ENCODE measurements at places on chromosomes 5 and 9.

DNA sequence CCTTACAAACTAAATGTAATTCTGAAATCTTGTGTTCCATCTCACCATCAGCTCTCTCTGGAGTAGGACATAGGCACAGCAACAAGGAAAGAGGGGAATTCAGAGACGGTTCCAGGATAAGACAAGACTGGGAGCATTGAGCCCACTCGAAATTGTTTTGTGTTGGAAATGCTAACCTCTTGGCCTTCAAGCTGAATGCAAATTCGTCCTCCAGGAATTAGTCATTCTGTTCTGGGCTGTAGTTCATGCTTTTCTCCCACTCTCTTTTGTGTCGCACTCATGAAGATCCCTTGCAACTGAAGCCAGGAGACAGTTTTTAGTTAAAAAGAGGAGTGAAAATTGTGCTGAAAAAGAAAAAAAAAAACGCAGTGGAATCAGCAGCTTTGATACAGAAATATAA is 121.7 kb upstream of the SEMA6A start:
- no peak for DNase-seq

DNA sequence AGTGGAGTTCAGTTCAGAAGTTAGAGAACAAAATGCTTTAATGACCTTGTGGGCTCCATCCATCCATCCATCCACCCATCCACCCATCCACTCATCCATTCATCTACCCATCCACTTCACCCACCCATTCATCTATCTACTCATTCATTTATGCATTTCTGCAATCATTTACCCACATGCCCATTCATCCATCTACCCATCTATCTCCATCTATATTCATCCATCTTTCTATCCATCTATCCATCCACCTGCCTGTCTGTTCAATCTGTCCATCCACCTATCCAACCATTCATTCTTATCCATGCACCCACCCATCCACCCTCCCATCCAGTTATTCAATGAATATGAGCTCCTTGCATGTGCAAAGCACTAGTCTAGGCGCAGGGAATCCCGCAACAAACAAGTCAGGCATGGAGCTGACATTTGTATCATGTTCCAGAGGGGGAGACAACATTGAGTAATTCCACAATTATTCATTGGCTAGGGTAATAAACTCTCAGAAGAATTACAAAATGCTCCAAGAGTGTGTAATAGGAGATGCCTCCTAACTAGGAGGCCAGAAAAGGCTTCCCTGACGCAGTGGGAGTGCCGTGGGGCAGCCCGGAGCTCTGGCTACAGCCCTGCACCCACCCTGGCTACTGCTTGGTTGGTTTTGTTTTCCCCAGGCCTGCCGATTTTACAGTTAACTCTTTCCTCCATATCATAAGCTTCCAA is 211.2 kb downstream of the NXNL2 start:
- no peak for DNase-seq

DNA sequence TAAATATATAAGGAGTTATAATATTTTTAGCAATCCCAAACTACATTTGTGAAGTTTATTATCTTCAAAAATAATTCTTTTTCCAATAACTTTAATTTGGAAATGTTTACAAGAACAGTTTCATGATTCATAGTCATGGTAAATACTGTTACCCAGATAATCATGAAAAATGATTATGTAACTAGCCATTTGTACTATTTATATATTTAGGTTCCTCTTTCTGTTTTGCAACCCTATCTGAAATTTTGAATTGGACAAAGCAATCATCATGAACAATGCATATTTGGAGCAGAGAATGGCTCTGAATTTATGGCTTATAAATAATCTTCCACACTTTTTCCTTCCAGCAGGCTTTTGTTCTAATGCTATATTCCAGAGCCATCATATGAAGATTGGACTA is 499.7 kb downstream of the SLCO4C1 start:
- DNase-seq, result no peak

DNA sequence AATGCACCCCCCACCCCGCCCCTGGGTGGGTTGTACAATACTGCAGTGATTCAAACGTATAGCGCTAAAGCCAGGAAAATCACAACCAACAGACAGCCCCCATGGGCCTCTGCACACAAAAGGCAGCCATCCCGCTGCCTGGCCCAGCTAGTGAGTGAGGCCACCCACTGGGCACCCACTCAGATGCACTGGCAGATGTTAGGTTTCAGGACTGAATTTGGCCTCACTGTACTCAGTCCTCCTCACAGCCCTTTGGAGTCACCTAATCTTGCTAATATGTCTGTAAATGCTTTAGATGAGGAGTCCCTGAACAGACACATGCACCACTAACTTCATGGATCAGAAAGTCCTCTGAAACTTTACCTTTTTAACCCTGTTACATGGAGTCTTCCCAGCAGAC is 87.7 kb downstream of the FSTL4 start:
- no peak for DNase-seq

DNA sequence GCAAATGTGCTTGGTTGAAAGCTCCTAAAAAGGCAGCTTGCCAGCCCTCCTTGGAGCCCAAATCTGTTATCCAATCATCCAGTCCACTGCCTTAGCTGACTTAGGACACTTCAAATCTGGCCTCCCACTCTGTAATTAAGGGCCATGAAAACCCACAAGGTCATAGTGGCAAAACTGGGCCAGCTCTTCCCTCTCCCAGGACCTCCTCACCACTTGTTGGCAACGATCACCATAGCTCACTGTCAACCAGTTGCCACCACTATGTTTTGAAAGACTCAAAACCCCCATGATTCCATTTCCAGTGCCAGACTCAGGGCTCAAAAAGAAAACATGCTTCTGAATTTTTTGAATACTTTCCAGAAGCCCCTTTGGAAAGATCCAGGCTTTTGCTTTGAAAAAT is 107.5 kb downstream of the NREP start:
- no peak for DNase-seq

GRCh38 chr9:108019821-108020220 is 530.3 kb upstream of the KLF4 start:
- DNase-seq, result no peak

- no peak for DNase-seq
Observed at GRCh38 chr5:92222449-92222848, 839.3 kb upstream of the ARRDC3 start.

DNA sequence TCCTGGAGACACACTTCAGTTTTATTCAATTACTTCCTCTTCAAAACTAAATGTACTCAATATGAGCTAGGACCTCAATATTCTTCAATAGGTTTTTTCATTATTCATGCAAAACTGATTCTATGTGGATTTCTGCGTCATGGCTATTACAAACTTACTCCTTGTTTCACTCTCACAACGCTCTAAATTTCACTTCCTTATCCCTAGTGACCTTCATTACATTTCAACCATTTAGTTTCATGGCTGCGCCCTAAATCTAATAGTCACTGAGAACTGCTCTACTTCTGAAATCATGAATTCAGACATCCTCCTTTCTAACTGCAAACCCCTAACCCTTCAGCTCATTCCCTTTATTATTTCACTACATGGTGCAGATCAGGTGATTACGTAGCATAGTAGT is 93.9 kb downstream of the SLC25A46 start:
- no peak for DNase-seq

DNA sequence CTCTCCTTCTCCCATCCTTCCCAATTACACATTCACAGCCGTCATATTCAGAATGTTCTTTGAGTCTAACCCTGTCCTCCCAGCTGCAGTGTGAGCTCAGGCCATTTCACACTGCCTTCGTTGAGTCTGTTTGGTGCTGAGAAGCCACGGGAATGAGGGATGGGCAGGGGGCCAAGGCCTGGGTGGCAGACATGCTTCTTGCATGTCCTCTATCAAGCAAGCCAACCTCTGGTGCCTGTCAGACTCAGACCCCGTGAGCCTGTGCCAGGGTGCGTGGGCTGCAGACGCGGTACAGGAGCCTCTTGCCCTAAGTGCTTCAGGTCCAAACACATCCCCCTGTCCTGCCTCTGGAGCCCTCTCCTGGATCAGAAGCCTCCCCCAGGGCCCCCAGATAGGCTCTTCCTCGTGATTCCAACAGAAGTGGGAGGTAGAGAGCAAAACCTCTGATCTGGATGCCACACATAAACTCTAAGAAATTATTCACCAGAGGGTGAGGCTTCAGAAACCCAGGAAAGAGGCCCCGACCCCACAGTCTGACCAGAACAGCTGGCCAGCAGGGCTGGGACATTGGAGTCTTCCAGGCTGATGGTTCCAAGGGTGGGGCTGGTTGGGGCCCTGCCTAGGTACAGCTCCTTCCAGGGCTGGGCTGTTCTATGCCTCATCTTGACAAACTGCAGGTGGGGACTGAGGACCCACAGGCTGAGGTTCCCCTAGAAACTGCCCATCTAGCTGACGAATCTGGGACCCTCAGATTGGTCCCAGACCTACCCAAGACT is 46.7 kb upstream of the CDKN2AIPNL start:
- no peak for DNase-seq

GRCh38 chr9:124580186-124580585 is 73.0 kb upstream of the NR5A1 start:
- DNase-seq, result no peak

Measured in CD4-positive, alpha-beta memory T cell (primary cell).